ENCODE measurements at places on chromosomes 5 and 9. TPM values are rescaled to one million over a fixed set of nuclear protein-coding genes. Genes with fewer than 3 reads are reported as not detected.

The PCDHGA7 gene
- not detected for polyA plus RNA-seq

The ARID3C gene
- not detected for polyA plus RNA-seq

The LHX3 gene
- not detected for polyA plus RNA-seq

The SPIN1 gene
- polyA plus RNA-seq = 49.1 TPM

The AQP7 gene
- not detected for polyA plus RNA-seq

The LOX gene
- not detected for polyA plus RNA-seq

GRCh38 chr9:96006296-96006879 is 130.9 kb downstream of the ERCC6L2 start:
- no peak for DNase-seq

DNA sequence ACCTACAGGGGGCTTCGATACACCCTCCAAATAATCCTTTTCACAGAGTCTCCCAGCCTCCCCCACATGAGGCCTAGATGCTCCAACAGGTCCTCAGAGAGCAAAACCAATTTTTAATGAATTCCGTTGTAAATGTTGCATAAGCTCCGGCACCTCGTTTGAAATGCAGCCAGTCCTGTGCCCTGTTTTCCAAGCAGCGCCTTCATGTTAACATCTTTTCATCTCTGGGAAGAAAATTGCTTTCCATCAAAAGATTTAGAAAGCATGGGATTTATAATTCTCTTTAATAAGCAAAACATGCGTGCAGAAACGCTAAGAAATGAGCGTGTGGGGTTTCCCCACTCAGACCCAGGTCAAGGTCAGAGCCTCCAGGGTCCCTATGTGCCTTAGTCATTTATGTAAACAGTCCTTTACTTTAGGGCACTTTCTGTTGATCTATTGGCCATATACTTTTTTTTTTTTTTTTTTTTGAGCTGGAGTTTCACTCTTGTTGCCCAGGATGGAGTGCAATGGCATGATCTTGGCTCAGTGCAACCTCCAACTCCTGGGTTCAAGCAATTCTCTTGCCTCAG is 177.5 kb upstream of the S1PR3 start:
- DNase-seq = no peak

DNA sequence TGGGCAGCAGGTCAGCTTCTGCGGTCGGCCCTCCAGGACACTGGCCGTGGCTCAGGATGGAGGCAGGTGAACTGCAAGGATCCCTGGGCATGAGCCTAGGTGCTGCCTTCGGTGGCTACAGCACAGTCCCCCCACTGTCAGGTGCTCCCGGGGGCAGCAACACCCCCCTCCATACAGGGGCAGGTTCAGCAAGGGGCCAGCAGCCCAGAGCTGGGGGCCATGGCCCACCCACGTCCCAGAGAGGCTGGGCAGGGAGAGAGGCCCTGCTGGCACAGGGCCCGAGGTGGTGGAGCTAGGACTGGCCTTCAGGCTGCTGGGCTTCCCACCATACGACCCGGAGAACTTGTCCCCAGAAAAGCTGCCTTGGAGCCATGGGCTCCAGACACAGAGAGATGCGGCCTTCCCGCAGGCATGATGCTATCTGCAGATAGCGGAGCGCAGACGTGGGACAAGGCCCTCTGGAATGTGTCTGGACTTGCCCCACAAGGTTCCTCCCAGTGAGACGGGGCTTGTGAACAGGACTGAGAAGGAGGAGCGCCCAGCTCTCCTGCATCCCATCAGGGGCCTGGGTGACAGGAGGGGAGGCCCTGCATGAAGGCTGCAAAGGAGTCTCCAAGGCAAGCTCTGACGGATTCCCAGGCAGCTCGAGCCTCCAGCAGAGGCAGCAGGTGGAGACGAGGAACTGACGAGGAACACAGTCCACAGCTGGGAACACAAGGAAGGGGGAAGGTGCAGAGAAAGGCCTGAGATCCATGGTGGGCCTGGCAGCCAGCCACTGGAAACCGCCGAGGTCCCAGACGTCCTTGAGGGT is 111.1 kb downstream of the VAV2 start:
- DNase-seq = no peak

DNA sequence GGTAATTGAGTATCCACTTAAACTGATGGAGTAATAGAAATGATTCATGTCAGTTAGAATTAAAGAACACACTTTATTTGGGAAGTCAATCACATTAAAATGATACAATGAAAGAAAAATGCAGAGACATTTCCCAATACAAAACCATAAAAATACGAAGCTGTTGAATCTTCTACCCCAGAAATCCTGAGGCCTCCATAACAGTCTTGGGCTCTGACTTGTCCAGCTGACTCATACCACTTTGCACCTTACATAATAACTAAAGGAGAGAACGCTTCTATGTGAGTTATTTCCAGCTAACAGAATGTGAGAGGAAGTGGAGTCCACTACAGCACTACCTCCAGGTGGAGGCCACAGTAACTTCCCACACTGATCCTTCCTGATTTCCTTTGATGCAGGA is 305.0 kb downstream of the MRPS30 start:
- DNase-seq = no peak

DNA sequence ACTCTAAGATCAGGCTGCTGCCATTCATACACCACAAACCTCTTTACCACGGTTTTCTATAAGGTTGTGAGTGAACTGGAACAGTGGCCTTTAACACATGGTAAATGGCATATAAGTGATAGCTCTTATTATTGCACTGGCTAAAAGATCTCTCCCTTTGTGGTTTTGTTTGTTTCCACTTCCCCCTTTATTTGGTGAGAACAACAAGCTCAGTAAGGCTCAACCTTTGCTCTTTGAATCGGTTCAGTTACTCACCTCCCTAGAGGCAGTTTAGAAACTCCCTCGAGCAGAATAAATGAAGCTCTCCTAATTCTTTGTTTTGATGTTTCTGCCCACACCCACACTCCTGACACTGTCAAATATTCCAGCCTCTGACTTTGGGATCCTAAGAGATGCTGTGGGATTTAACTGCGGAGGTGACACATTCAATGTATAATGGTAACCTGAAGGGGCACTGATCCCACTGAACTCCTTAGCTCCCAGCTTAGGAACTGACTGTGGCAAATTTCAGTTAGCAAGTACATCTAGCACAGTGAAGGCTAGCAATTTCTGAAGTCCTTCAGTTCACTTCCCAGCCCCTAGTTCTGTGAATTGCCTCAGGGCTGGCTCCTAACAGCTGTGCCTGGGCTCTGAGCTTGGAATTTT is 22.5 kb upstream of the RAD23B start:
- peak; percentile 72 for DNase-seq

GRCh38 chr5:76513476-76513875 is 109.7 kb downstream of the F2RL2 start:
- DNase-seq = no peak

DNA sequence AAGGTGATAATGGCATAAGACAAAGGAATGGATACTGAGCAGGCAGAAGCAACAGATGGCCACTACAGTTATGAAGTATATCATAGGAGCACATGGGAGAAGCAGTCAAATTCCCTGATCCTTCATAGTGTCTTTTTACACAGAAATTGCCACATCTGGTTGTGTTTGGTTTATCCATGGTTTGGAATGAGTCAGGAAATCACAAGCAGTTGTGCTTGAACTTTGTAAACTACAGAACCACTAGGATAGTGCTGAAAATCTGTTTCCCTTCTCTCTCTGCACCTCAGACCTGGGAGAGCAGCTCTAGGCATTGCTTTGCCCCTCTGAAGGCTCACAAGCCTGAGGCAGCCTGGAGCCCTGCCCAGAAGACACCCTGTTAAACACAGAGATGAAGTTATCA is 134.0 kb downstream of the DMRT2 start:
- DNase-seq = no peak

GRCh38 chr9:93218671-93219420 is 34.9 kb downstream of the WNK2 start:
- no peak for DNase-seq

GRCh38 chr5:119274767-119275130 is 81.1 kb upstream of the TNFAIP8 start:
- no peak for DNase-seq

DNA sequence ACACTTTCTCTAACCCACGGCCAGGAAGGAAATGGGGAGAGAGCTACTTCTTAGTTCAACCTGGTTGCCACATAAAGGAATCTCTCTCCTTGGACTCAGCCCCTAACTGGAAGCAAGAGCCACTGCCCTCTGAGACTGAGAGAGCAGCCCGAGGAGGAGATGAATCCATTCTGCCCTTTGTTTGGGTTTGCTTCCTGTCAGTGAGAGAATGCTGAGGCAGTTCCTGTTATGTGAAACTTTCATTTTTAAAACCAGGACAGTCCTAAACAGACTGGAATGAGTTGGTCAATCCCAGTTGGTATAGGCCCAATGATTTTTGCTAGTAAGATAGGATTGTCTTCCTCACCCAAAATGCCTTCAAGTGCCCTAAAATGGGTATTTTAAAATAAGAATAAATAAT is 205.1 kb downstream of the NTRK2 start:
- no peak for DNase-seq

DNA sequence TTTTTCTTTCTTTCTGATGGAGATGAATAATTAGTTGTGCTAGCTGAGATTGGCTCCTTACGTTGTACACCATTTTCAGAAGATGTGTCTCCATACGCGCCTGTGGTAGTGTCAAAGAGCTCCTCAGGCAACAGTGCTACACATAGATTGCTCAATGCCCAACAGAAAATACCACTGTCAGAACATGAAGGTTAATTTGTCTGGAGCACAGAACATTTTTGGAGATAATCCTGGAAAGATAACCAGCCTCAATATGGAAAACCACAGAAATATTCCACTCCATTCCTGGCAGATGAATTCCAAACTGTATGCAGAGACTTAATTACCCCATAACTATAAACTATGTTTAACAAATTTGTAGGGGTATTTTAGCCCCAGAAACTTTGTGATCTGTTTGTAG is 233.6 kb downstream of the MARCHF11 start:
- no peak for DNase-seq
